IMR-90 (cell line): ENCODE measurements at places on chromosomes 2 and 18.

DNA sequence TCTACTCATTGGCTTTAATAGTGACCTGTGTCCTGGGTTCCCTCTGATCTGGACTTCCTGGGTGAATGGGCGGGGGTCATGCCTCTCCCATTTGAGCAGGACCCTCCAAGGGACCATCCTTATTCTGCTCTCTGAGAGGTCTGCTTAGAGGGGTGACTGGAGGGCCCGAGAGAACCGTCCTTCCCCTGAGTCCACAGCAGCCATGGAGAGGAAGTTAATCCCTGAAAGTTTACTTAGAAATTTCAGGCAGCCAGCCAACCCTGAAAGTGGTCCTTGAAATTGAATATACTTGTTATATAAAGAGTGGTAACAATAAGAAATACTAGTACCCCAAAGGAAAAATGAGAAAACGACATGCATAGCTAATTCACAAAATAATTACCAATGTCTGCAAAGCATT is 226.1 kb downstream of the DYSF start:
- DNase-seq, result no peak

DNA sequence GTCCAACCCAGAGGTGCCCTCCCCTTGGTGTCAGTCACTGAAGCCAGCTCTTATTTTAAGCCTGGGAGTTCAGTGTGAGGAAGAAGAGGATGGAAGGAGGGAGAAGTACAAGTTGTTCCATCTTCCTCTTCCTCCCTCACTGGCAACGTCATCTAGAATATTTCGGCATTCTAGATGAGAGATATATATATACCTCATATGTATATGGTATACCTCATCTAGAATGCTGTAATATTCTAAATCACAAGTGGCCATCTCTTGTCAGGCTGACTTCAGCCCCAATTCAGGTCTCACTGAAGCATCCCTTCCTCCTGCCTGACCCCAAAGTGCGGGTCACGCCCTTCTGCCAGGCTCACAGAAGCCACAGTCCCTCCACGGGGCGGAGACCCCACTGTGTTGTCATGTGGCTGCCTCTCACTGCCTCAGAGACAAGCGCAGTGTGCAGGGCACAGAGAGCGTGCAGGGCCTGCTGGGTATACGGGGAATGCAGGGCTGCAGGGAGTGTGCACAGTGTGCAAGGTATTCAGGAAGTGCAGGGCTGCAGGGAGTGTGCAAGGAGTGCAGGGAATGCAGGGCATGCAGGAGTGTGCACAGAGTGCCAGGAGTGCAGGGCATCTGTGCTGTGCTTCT is 32.8 kb upstream of the B3GNT7 start:
- no peak for DNase-seq

DNA sequence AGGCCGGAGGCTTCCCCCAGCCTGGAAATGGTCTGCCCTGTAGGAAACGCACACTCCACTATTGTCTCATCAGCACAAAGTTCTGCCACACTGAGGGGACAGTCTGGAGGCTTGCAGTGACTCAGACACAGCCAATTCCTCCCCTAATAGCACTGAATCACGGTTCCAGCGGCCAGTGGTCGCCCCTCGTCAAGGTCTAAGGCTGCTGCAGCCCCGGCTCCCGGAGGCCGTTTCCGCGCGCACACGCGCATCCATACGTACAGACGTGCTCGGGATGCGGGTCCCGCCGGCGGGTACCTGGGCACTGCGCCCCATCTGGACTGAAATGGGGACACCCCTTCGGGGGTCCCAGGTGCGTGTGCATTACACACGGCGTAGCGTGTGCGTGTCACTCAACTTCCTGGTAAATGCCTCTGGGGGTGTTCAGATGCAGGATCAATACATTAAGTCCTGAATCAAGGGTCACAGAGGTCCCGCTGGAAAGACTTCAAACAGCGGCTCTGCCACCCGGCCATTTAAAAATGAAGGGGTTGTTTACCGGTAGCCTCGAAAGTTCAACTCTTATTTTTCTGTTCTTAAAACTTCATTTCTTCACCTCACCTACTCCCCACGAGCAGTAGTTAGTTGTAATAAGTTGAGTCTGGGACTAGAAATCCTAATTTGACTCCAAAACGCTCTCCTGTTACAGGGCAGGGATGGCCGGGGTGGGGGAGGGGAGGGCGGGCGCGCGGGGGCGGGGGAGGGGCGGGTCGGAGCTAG is 572 bp upstream of the ZNF516 start:
- DNase-seq, result peak; percentile 65

DNA sequence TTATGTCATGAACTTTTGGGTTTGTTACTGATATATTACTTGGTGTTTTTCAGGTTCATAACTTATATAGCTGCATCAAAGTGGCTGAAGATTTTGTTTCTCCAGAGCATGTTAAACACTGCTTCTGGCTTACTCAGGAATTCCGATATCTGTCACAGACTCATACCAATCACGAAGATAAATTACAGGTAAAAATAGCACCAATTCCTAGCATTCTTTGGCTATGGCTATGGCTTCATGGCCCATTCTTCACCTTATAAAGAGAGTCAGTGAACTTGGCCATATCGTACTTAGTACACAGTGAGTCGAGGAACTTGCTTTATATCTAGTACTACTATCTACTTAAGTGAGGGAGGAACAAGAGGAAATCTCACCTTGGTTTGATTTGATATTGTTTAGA is 49.9 kb downstream of the KDM3A start:
- no peak for DNase-seq

GRCh38 chr18:50315100-50315871 is 27.8 kb upstream of the CXXC1 start:
- DNase-seq, result no peak

DNA sequence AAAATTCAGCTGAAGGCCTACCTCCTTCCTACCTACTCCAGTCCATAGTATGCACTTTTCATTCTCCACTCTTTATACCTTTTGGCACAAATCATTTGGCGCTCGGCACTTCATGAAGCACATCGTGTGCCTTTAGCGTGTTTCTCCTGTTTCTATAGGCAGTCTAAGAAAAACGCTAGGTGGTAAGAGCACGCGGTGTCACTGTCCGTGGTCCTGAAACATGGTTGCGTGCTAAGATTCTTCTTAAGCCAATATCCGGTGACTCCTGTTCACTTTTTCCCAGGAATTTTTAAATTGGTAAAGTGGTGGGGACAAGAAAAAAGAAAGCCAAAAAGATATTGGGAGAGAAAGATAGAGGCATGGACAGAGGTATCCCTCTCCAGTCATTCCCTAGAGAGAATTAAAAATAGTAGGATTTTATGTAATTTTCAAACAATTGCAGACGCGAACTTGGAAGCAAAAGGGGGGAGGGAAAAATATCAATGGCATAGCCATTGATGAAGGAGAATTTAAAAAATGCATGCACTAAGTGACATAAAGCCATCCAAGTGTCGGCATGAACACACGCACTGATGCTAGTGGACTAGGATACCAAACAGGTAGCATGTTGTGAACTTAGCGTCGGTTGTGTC is 1.4 kb upstream of the CTNNA2 start:
- DNase-seq, result peak; percentile 28

GRCh38 chr2:69489793-69490192 is 52.6 kb upstream of the NFU1 start:
- peak; percentile 31 for DNase-seq

- peak; percentile 78 for DNase-seq
These were observed 27.5 kb downstream of the SP100 start for GRCh38 chr2:230443541-230443940.

GRCh38 chr2:148508878-148509287 is 135.7 kb upstream of the EPC2 start:
- DNase-seq, result no peak

GRCh38 chr2:168079236-168079635 is 168.2 kb downstream of the STK39 start:
- no peak for DNase-seq

DNA sequence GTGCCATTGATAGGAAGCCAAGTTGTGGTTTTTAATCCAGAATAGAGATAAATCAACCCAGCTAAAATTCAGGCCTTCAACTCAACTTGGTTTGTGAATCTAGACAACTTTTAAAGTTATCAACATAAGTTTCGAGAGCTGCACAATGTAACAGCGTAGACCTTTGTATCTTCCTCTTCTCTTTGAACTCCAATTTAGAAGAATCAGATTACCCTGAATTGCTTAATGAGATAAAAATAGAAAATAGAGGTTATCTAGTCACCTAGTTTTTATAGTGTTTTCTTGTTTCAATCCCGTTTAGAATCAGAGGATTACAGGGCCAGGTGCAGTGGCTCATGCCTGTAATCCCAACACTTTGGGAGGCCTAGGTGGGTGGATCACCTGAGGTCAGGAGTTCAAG is 12.3 kb downstream of the MOGAT1 start:
- no peak for DNase-seq

DNA sequence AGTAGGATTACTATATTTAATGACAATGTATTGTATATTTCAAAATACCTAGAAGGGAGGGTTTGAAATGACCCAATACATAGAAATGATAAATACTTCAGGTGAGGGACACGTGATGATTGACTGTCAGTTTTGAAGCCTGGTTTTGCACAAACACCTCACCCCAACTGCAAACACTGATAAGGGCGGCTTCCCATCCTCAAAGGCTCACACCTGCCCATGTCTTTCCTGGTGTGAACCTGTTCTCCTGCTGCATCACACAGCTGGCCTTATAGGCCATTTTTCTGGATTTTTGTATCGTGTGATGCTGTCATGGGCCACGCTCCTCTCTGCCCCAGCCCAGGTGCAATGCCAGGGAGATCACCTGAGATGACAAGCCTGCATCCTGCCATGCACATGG is 166.5 kb upstream of the NCK2 start:
- no peak for DNase-seq

GRCh38 chr2:209094221-209094620 is 329.6 kb upstream of the MAP2 start:
- no peak for DNase-seq

- DNase-seq, result no peak
These were observed 281.4 kb upstream of the CELF4 start for GRCh38 chr18:37846996-37847395.

DNA sequence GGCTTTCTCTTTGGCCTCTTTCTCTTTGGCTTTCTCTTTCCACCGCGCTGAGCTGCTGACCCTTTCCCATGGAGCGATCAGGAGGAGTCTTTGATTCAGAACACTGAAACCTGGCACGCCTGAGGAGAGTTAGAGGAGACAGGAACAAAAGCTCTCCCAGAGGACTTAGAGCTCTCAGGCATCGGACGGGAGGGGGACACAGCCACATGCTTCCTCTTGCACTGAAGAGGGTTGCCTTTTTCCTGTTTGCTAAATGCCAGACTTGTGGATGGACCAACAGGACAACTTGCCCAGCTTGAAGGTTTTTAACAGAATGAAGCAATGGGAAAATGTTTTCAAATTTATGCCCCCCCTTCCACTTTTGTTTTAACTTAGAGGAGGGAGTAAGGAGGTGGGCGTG is 3.6 kb upstream of the PTPN18 start:
- no peak for DNase-seq

DNA sequence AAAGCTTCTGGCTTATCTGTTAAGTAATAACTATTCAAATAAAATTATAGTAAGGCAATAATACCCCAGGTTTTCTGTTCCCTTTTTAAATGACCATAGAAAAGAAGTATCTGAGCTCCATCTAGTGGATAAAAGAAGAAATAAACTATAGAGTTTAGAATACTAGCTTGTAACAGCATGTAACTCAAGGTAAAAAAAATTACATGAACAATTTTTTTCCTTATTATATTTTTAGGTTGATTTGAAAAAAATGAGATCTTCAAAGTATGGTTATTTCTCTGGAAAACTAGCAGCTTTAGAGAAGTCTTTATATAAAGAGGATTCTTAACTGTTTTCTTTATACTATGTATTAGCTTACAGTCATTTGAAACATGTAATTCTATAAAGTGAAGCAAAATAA is 58.1 kb downstream of the NCKAP1 start:
- peak; percentile 62 for DNase-seq

- DNase-seq, result no peak
These were observed 31.7 kb downstream of the GPC1 start for GRCh38 chr2:240467149-240467642.

GRCh38 chr2:239061824-239062570 is 214.1 kb downstream of the TWIST2 start:
- DNase-seq, result no peak

- DNase-seq, result no peak
These were observed 11.0 kb downstream of the CAPG start for GRCh38 chr2:85399183-85399455.

GRCh38 chr18:79566771-79567431 is 112.7 kb upstream of the CTDP1 start:
- DNase-seq, result no peak

- peak; percentile 100 for DNase-seq
These were observed 96.2 kb downstream of the COPS8 start for GRCh38 chr2:237181844-237182243.

- DNase-seq, result no peak
These were observed 28.0 kb upstream of the DDX18 start for GRCh38 chr2:117786520-117786919.

GRCh38 chr18:68837665-68838451 is 40.0 kb downstream of the CCDC102B start:
- DNase-seq, result peak; percentile 77

DNA sequence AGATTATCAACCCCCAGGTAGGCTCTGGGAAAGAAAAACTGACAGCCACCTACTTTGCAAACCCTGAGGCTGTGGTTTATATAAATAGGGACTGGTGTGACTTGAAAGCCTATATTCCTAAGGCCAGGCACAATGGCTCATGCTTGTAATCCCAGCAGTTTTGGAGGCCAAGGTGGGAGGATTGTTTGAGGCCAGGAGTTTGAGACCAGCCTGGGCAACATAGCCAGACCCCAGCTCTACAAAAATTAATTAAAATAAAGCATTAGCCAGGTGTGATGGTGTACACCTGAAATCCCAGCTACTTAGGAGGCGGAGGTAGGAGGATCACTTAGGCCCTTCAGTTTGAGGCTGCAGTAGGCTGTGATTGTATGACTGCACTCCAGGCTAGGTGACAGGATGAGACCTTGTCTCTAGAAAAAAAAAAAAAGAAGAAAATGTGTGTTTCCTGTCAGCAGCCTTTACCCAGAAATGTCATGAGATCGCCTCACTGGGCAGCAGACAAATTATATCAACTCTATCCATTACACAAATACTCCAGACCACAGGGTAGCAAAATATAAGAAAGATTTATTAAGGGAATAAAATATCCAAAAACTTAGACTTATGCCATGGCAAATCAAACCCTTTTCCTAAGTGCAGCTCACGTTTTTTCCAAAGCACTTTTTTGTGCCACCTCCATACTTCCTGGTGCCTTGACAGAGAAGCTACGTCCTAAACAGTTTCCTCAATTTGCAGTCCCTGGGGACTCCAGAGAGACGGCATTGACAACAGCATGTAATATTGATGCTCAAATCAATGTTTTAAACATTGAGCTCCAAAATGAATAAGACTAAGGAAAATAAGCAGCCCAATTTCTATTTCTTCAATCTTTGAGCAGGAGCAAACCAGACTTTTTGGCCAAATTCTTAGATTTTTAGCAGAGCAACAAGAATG is 190.8 kb upstream of the NDUFV2 start:
- no peak for DNase-seq
